AG09319 (cell line): ENCODE measurements at places on chromosomes 6 and 20.

DNA sequence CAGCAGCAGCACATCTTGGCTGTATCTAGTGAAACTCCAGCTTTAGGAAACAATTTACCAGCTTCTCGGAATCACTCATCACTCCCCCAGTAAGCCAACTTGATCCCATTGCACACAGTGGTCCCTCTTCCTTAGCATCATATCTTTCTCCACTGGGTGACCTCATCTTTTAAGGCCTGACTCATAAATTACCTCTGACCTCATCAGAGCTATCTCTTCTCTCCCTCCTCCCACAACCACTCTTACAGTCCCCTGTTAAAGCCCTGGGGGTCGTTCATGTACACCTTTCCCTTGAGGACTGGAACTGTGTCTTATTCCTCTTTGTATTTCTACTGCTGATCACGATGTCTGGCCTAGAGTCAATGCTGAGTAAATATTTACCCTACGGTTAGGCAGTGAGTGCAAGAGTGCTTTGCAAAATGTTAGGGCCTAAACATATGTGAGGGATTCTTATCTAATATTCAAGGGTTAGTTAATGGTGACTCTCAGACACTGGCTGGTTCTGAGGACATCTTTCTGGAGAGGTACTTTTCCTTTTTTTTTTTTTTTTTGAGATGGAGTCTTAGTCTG, 187.2 kb downstream of the LRFN2 start:
- DNase-seq: no peak

DNA sequence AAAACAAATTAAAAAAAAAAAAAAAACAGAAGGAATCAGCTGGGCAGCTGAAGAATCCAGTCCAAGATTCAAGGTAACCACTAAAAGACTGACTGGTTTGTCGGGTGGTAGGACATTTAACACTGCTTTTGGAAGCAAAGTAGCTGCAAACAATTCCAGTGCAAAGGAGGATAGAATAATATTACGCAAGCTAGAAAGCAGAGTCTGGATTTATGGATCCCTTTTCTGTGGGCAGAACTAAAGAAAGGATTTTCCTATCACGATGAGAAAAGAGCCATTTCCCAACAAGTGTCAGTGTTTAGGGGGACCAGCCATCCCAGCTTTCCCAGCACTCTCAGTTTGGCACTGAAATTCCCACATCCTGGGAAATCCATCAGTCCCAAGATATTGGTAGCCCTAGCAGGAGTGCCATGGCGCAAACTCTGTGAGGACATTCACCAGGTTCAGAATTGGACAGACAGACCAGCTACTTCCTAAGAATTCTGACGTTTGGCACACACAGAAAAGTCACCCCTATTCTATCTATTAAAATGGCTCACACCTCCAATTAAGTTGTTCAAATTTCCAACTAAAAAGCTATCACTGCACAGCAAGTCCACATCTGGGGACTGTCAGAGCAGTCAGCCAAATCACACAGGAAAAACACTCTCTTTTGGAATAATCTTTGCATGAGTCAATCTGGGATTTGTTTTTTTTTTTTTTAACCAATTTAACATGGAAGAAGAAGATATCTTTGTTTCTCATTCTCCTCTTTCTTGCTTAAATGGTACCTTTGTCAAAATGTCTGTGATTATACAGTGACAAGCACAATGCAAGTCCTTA, 356.8 kb upstream of the ARID1B start:
- no peak for DNase-seq

DNA sequence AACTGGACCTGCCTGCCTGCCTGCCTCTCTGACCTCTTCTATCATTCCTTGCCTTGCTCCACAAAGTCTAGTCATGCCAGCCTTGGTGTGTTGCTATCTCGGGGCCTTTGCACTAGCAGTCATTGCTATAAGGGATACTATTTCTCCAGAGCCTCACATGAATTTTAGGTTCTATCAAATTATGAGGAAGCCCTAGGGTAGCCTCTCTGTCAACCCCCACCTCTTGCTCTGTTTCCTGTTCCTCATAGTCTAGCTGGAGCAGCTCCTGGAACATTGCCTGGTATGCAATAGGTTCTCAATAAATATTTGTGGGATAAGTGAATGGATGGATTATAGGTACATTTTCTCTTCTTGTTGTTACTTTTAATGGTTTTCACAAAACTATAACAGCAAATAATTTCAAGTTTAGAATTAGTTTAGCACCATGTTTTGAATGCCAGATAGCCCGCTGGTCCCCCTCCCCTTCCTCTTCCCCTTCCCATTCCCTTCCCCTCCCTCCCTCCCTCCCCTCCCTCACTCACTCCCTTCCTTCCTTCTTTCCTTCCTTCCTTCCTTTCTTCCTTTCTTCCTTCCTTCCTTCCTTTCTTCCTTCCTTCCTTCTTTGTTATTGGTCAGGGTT, 46.9 kb upstream of the DTNBP1 start:
- no peak for DNase-seq

DNA sequence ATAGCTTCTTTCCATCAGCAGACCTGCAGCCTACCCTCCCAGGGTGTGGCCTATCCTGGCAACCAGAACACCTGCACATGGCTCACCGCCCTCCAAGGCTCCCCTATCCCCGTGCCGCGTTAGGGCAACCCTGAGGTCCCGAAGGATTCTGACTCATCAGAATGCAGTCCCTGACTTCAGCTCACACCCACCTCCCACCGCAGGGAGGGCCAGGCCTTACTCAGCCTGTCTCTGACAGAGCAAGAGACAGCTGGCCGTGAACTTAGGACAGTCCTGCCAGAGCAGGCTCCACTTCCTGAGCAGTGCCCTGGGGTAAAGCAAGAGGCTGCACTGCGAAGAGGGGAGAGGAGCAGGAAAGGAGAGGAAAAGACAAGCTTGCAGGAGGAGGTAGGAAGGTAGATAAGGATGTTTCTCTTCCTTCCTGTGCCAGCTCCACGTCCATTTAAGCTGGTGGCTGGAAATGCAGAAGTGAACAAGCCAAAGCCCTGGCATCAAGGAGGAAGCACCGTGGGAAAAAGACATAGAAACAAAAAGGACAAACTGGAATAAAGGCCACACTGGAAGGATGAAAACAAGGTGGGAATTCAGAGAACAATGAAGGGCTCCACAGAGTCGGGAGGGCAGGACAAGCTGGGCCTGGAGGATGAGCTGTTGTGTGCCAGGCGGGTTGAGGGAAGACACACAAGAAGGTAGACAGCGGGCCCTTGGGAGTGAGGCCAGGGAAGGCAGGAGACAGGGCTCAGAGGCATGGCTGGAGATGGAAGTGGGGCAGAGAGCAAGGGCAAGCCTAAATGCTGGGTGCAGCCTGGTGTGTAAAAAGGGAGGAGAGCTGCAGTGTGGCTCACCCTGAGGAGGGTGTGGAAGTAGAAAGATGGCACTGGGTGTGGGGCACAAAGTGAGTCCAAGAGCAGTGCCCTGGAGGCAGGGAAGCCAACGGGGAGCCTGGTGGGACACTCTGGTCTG, 102.7 kb downstream of the SLC23A2 start:
- DNase-seq: peak; percentile 39

- DNase-seq: no peak
These were observed 114.5 kb downstream of the MAP3K5 start for GRCh38 chr6:136677822-136678221.

DNA sequence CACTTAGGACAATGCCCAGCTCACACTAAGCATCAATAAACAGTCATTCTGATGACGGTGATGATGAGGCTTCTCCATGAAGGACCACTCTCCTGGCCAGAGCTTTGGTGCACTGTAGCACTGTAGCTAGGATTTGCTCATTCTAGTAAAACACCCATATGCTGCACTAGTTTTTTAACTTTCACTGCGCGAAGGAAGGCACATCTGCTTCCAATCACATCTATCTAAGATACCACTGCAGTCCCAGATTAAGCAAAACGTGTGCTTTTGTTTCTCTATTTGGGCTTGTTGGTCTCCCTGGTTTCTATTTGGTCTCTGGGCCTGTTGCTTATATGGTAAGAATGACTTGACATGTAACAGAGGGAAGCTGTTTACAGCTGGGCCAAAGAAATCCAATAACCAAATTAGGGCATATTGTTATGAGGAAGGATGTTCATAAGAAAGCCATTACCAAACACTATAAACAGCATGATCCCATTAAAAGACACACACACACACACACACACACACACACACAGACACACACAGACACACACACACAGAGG, 62.4 kb downstream of the FAM229B start:
- peak; percentile 96 for DNase-seq
